ENCODE measurements at places on chromosomes 7 and 10.

DNA sequence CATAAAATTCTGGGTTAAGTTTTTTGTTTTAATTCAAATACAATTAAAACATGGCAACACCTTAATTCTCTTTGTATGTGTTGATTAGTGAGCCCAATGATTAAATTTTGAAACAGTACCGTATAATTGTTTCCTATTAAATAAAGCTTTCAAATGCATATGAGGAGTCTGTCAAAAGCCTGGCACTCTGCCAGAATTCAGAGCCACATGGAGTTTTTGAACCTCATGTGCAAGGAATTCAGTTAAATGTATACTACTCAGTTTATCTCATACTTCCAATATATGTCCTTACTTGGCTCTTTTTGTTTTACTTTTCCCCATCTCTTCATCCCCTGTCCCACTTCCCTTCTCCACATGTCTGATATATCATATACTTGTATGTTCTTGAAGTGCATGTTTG lies 165.6 kb upstream of the FAM3C start:
- no peak for DNase-seq

GRCh38 chr10:119084896-119085295 lies 4.3 kb upstream of the EIF3A start:
- no peak for DNase-seq

- DNase-seq = no peak
Measured at GRCh38 chr7:12827920-12828319, 140.5 kb downstream of the ARL4A start.

GRCh38 chr7:152351168-152351567 lies 84.6 kb downstream of the KMT2C start:
- no peak for DNase-seq

GRCh38 chr7:102188746-102189145 lies 97.9 kb upstream of the SH2B2 start:
- DNase-seq = no peak

DNA sequence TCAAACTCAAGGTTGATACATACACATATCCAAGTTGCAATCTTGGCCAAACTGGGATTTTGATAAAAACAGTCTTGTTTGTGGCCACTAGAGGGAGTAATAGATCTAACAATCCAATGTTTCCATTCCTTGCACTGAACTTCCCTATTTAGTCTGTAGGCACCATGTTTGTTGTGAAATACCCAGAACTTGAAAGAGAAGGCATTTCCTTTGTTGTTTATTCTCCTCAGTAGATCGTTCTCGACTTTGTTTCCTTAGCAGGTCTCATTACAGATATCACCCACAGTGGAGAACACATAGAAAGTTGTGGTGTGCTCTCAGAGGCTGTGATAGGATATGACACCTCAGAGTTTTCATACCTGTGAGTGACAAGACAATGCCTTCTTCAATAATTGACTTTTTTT lies 70.3 kb upstream of the MXI1 start:
- no peak for DNase-seq

DNA sequence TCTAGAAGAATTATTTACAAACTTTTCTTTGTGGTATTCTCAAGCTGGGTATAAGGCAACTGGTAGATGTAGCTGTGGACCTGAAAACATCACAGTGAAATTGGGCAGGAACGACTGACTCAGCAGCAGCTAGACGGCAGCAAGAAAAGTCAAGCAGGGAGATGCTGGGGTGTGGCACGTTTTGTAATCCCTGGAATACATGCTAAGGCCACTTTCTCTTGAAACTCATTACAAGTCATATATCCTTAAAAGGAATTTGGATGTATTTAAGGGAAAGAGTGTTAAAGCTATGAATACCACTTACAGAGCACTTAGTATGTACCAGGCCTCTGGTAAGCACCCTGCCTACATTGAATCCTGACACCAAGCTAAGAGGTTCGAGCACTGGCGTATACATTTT lies 17.4 kb downstream of the BEND7 start:
- DNase-seq = no peak

DNA sequence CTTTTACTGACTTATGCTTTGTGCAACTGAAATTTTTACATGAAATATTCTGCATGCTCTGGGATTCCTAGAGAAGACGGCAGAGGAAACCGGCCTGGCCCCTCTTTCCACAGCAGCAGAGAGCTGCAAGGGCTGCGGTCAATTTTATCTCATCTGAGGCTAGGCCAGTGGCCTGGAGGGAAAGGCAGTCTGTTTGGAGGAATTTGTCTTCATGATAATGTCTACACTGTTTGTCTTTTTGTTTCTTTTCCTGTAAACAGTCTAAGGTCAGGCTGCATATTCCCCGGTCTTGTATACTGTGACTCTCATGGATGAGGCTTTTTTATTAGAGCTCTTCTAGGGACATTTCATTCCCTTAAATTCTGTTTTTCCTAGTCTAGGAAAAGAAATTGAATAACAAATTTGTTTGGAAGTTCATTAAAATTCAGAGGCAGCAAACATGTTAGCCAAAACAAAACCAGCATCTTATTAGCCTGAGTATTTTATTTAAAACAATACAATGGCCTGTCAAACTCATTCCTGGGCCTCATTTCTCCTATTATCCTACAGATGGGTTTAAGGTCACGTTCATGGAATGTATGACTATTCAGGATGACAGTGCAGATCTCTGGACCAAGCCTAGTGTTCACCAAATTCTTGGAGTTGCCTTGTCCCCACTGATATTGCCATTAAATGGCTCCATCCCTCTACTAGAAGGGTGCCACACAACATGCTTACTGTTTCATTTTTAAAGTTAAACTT lies 26.4 kb downstream of the LAMB4 start:
- no peak for DNase-seq

- DNase-seq = no peak
Measured at GRCh38 chr7:132059141-132059540, 502.7 kb upstream of the PODXL start.

GRCh38 chr10:86265236-86265894 lies 101.2 kb downstream of the GRID1 start:
- DNase-seq = no peak

- DNase-seq = no peak
Measured at GRCh38 chr7:28005075-28005846, 175.3 kb downstream of the JAZF1 start.

GRCh38 chr10:35135861-35136260 lies 9.2 kb downstream of the CREM start:
- DNase-seq = no peak

GRCh38 chr7:7570584-7570983 lies 3.9 kb downstream of the MIOS start:
- DNase-seq = no peak

- no peak for DNase-seq
Measured at GRCh38 chr7:92460109-92460508, 12.8 kb downstream of the GATAD1 start.

DNA sequence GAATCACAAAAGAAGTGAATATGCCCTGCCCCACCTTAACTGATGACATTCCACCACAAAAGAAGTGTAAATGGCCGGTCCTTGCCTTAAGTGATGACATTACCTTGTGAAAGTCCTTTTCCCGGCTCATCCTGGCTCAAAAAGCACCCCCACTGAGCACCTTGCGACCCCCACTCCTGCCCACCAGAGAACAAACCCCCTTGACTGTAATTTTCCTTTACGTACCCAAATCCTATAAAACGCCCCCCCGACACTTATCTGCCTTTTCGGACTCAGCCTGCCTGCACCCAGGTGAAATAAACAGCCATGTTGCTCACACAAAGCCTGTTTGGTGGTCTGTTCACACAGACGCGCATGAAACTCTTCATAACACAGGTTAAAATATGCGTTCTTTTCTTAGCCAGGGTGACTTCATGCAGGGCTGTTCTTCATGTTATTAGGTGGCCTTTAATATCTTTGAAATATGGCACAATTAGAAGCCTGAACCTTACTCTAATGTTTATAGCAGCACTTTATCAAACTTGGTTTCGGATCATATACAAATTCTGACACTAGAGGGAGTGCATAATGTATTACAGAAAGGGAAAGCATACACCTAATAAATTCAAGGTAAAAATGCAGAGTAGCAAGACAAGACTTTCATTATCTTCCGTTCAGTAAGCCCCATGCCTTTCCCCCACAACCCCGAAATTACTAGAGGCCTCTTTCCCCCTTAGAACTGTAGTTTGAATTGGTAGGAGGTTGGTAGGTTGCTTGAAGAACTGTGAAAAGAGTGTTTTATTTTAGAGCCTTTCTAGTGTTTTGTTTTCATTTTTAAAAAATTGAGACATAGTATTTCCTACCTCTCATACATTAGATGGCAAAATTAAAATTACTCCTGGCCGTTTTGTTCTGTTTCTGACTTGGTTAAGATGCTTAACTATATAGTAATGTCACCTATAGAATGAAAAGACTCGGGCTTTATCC lies 117.9 kb downstream of the NPY start:
- DNase-seq = no peak

DNA sequence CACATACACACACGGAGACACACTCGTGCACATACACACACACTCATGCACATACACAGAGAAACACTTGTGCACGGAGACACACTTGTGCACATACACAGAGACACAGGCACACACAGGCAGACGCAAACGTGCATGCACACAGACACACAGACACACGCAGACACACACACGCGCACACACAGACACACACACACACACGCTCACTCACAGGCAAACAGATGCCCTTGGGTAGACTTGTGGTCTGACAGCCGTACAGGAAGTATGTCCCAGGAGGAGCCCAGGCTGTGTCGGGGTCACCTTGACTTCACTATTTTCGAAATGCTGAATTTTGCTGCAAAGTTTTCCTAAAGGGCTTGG lies 538.0 kb downstream of the DNAJB6 start:
- DNase-seq = no peak

DNA sequence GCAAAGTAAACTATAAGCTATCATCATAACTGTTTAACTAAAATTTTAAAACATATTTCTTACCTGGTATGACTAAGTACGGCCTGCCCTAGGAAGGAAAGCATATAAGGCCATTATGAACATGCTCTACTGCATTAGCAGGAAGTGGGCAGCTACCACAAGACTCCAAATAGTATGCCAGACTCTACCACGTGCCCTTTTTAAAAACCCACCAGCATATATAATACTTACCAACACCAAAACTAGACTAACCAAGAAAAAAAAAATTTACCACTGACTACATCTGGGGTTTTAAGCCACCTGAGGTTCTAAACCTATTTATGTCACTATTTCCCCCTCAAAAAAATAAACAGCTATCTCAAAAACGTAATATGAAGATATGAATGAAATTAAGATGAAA lies 30.1 kb downstream of the NUDCD3 start:
- DNase-seq = peak; percentile 13

- DNase-seq = no peak
Measured at GRCh38 chr10:132439025-132439388, 42.0 kb downstream of the PWWP2B start.

GRCh38 chr7:67716729-67717128 lies 720.1 kb downstream of the TYW1 start:
- no peak for DNase-seq

DNA sequence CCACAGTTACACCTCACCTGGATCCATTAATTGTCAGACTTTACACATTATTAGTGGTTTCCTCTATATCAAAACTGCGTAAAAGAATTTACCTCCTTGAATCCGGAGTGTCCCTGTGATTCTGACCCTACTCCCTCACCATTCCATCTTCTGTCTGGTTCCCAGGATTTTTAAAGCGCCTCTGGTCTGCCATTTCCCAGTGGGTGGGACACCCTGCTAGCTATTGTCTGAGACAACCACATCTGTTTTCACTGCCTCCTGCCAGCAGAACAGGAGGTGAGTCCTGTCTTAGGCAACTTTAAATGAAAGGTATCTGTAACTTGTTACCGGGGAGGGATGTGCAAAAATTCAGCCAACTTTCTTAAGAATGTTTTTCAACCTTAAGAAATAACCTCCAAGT lies 2.3 kb downstream of the MACROH2A2 start:
- DNase-seq = no peak

DNA sequence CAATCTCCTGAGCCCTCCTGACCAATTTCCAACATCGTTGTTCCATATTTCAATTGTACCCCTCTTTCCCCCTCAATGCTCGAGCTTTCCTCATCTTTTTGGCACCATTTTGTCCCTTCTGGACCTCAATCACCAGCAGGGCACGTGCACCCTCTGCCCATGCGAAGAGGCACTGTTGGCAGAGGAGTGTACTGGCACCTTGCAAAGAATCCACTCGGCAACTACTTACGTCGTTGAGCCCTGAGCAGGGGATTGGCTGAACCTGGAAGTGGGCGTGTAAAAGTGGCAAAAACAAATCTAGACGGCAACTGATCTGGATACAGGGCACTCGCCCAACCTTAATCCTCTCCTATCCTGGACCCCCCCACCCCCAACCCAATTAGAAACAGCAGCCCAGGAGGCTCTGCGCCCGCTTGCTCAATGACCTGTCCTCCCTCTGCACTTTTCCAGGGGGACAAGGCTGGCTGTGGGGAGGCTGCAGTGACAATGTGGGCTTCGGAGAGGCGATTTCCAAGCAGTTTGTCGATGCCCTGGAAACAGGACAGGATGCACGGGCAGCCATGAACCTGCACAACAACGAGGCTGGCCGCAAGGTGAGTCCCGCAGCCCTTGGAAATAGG lies 18.8 kb downstream of the WNT8B start:
- peak; percentile 81 for DNase-seq

GRCh38 chr7:139799586-139799985 lies 21.8 kb upstream of the HIPK2 start:
- no peak for DNase-seq

DNA sequence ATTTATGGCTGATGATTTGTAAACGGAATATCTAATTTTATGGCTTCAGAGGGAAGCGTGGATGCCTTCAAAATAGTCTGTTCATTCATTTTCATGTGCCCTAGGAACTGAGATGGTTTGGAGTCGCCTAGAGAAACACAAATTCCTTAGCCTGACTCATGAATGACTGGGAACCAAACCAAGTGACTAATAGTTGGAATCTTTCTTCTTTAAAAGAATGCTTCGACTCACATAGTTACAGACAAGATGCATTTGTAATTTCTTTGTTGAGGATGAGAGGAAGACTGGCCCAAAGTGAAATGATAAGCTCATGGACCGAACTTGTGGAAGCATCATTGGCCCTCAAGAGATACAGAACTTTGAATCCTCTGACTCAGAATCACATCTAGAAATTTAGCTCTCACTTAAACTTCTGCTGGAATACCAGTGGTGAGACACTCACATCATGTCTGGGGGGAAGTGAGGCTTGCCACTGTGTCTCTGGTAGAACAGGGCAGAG lies 1107.2 kb downstream of the NRG3 start:
- DNase-seq = no peak

- DNase-seq = no peak
Measured at GRCh38 chr10:103600325-103600724, 106.8 kb downstream of the NEURL1 start.

- DNase-seq = no peak
Measured at GRCh38 chr7:14859267-14859666, 43.3 kb downstream of the DGKB start.

GRCh38 chr7:151896486-151896885 lies 19.6 kb upstream of the PRKAG2 start:
- DNase-seq = no peak

- DNase-seq = no peak
Measured at GRCh38 chr7:86158111-86158510, 485.6 kb upstream of the GRM3 start.
